ENCODE measurements at places on chromosomes 5 and 9.

- no peak for DNase-seq
Measured at GRCh38 chr5:60993425-60993824, 48.4 kb downstream of the NDUFAF2 start.

DNA sequence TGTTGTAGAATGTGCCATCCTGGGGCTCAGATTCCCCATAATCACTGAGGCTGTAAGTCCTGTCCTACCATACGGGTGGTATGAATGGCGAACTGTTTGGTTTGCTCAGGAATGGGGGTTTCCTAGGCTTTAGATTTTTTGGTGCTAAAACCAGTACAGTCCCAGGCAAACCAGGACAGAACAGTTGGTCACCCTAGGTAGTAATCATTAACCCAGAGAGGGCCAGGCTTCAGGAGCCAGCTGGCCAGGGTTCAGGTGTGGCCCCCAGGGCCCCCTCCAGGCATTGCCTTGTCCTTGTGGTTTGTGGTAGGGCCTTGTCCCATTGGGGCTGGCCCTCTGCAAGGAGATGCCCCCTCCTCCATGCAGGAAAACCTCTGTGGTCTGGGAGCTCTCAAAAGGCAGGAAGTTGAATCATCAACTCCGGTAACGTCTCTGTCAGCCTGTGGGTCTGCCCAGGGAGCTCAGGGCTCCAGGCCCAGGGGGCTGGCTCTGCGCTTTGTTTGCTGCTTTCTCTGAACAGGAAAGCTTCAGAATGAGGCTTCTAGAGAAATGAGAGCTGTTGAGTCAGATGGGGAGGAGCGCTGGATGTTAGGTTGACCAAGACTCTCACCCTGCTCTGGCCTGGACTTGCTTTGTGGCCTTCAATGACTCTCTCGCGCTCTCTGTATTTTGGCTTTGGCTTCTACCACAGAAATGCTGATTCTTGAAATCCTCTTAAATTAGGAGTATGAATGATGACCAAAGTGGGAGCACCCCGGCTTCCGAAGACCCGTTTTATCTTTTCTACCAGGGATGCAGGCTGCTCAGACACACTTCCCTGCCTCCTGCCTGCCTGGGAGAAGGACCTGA is 22.2 kb upstream of the JADE2 start:
- peak; percentile 99 for DNase-seq

DNA sequence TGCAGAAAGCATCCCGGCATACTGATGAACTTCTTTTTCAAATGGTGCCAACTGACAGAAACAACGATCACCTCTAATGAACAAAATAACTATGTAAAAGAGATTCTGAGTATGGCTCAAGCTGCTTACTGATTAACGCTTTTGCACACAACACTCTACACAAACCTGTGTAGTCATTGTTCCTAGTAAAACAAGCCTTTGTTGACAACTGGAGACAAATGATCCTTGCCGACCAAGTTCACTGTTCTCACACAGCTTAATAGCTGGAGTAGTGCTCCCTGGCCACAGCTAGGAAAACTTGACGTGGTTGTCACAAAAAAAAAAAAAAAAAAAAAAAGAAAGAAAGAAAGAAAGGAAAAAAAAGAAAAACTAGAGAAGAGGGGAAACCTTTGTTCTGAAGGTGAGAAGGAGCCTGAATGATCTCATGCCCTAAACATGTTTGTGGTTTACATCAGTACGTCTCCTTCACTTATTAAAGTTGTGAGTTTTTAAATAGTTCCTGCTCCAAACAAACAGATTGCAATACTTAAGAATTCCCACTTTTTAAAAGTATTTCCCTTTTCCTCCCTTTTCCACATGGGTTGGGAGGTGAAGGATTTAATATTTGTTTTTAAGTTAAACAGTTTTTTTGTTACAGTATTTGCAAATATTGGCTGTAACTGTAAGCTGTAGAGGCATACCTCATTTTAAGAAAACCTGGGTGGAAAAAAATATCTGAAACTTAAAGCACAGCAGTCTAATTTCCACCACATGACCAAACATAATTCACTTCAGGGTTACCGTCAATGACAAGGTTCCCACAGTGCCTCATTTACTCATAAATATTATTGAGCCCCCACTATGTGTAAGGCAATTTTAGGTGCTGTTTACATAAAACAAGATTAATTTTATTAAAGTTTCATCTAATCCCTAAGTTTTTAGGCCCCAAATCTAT is 63.7 kb downstream of the GLIS3 start:
- DNase-seq, result peak; percentile 67

DNA sequence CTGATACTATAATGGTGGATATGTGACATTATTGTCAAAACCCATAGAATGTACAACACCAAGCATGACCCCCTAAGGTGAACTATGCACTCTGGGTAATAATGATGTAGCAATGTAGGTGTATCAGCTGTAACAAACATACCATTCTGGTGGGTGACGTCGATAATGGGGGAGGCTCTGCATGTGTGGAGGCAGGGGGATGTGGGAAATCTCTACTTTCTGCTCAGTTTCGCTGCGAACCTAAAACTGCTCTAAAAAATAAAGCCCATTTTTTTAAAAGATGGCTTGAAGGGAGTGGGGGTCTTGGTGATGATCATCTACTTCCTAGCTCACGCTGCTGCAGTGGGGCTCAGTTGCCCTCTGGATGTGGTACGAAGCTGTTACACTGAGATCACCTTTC is 51.1 kb downstream of the RASGEF1C start:
- DNase-seq, result no peak
